ENCODE measurements at places on chromosomes 6 and 20.

GRCh38 chr6:24951811-24952299 is 16.1 kb upstream of the RIPOR2 start:
- DNase-seq = no peak

GRCh38 chr6:137736048-137736818 is 130.8 kb upstream of the TNFAIP3 start:
- no peak for DNase-seq

DNA sequence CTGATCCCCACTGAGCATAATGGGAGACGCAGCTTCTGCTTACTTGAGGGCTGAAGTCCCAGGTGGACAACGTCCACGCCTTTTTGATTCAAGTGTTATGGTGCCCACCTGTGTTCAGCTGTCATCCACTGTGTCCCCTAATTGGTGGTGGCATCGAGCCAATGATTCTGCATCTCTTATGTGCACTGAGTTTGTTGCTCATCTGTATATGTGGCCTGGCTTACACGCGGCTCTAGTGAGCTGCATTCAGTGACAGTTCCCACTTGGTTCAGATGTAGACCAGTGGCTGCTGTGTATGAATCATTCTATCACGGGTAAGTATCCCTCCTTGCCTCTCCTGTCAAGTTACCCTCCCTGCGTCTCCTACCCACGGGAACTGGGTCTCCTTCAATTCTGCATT is 131.2 kb upstream of the CLDN20 start:
- DNase-seq = no peak

- DNase-seq = no peak
Observed at GRCh38 chr20:24598996-24599395, 129.6 kb downstream of the SYNDIG1 start.

DNA sequence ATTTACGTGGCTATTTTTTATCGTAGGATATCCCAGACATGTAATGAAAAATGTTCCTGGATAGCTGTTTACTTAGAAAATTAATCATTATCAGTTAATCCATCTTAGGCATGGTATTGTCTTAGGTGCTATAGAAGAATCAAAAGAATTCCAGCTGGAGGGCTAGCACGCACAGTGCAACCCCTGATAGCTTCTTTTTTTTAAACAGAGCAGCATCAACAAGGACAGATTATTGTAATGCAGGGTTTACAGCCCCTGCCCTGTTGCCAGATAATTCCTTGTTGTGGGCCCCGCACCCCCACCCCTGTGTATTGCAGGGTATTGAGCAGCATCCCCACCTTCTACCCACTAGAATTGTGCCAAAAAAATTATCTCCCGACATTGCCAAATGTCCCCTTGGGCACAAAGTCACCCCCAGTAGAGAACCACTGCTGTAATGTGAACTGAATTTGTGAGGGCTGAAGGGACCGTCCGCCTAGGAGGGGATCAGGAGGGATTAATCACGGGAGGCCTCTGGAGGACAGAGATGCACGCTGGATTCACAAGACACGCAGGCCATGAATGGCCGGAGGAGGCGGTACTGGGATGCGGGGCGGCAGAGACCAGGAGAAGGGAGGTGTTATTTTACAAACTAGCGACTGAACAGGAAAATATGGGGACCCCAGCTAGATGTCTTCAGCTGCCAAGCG is 174.6 kb downstream of the ZDHHC14 start:
- no peak for DNase-seq

DNA sequence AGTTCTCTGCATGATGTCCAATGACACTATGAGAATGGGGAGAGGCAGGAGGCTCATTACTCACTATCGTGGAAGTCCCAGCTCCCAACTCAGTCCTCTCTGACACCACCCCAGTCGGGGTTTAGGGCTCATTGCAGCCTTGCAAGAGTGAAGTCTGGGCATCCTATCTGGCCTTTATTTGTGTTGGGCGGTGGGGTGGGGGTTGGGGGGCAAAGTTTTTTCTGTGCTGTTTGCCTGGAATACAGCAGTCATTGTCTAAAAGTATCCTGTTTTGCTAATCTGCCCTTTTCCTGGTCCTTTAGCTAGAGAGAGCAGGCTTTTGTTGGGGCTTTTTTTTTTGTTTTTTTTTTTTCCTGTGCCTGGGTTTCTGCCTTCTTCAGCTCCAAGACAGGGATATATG is 174.2 kb downstream of the MYLK4 start:
- DNase-seq = no peak

GRCh38 chr6:139939189-139939979 is 564.9 kb upstream of the CITED2 start:
- DNase-seq = no peak

GRCh38 chr6:2793534-2794151 is 28.4 kb downstream of the WRNIP1 start:
- no peak for DNase-seq

DNA sequence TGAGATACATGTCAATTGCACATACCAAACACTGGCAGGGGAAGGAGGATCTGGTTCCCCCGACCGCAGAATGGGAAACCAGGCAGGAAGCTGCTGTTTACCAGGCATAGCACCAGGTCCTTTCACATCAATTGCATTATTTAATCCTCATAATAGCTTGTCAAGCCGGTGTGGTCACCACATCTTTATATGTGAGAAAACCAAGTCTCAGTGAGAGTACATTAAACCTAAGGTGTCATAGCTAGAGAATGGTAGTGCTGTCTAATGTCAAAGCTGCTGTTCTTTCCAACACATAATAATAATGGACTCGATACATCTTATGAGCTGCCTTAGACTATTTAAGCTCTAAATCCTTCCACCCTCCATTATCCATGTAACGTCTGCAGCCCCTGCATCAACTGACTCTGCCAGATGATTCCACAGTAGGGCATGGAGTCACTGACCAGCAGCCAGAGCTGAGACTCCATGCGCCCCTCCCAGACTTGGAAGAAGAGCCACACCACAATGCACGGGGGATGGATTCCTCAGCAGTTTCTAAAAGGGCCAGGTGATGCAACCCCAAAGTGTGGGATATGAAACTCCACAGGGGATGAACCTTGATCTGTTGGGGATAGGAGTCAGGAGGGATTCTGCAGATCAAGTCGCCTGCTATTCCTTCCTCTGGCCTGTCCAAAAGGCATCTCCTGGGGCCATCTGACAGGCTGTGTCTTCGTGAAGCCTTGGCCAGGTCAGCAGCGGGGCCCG is 71.8 kb downstream of the GPR6 start:
- DNase-seq = no peak

- no peak for DNase-seq
Observed at GRCh38 chr20:36113036-36113435, 41.5 kb upstream of the EPB41L1 start.

DNA sequence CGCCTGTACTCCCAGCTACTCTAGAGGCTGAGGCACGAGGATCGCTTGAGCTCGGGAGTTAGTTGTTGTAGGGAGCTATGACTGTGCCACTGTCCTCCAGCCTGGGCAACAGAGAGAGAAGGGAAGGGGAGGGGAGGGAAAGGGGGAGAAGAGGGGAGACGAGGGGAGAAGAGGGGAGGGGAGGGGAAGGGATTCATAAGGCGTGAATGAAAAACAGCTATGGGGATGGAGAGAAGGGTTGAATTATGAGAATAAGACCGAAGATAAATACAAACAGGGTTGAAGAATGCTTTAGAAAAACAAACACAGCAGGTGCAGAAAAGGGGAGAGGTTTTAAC is 106.0 kb downstream of the TRIM27 start:
- no peak for DNase-seq

- peak; percentile 72 for DNase-seq
Observed at GRCh38 chr6:155248008-155249001, 15.5 kb upstream of the CLDN20 start.

DNA sequence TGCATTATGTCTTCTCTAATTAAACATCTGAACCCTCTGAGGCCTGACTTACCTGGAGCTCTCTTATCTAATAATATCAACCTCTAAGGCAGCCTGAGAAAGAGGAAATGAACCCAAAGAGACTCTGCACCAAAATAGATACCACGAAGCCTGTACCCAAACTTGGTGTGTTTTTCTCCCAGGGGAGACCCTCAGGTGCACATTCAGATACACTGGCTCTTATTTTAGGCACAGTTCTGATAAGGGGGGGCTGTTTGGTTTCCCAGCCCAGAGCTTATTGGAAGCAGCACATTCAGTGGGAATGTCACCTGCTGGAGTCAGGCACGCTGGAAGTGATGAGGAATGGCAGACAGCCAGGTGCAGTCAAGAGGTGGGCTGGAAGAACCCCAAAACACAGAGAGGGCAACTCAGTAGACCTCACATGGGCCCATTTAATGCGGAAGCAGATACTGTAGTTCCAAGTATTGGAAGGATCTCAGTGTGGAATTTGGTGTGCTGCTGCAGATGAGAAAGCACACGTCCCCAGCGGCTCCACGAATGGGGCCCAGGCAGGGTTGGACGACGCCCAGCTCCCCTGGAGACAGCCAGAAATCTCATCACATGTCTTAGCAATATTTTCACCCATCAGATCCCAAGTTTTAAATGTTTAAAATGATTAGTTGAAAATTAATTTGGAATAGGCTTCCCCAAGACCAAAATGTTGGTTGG is 9.7 kb upstream of the CCR6 start:
- DNase-seq = no peak

- no peak for DNase-seq
Observed at GRCh38 chr6:52306972-52307870, 22.7 kb upstream of the MCM3 start.

DNA sequence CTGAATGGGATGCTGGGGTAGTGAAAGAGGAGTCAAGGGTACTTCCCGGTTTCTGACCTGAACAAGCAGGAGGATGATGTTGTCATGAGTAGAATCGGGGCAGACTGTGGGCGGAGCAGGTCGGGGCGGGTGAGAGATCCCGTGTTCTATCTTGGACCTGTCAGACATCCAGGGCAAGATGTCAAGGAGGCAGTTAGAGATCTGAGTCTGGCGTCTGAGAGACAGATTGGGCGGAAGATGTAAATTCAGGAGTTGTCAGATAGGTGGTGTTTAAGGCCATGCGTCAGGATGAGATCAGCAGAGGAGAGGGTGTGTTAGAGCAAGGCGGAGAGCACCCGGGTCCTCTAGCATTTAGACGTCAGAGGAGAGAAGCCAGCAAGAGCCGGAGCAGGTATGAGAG is 115.5 kb downstream of the DLGAP4 start:
- no peak for DNase-seq

DNA sequence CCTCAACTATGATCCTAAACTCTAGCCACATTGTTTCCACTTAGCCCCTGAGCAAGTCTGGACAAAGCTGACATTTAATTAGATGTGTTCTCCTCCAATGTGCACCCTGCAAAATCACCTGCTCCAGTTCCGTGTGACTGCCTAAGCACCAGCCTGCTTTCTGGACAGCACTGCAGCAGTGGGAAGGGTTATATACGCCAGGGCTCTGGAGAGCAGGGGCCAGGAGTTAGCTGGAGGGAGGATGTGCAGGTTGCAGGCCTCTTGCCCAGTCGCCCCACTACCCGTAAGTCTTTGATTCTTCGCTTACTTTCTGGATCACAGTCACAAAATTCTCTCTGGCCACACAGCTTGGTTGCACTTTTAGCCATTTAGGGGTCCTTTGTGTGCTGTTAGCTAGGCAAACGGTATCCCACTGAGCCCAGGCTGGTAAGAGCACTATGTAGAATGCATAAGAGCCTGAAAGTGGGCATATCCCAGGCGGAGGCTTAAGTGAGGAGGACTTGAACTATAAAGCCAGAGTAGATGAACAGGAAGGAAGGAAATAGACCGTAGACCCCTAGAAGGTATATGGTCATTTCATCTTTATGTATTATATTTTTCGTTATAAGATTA is 10.7 kb upstream of the PLEKHG1 start:
- DNase-seq = no peak

GRCh38 chr6:116290799-116291198 is 11.1 kb upstream of the TSPYL1 start:
- DNase-seq = no peak

DNA sequence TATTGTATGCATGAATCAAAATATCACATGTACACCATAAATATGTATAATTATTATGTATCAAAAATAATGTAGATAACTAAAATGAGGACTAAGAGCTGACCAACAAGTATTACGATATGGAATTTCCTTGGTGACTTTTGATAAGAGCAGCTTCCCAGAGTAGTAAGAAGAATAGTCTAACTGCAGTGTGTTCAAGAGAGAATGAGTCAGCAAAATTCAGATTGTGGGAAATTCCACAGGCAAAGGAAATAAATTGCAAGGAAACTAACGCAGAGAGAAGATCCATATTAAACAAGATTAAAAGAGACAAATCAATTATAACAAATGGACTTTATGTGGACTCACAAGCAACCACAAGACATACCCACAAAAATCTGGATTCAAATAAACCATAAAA is 26.4 kb downstream of the FRK start:
- peak; percentile 75 for DNase-seq
